A673 (cell line): ENCODE measurements at places on chromosomes 1 and 21. TPM values are rescaled to one million over a fixed set of nuclear protein-coding genes. Genes with fewer than 3 reads are reported as not detected.

The FCRL5 gene
- not detected in 2 replicates for total RNA-seq

The XCL2 gene
- not detected in 2 replicates for total RNA-seq

GRCh38 chr1:176905648-176906047, 258.9 kb downstream of the ASTN1 start:
- H3K4me3 ChIP-seq, result no peak overlapping the region
- H3K36me3 ChIP-seq, result no peaks in the 10 kb centered on the region
- H3K27ac ChIP-seq, result no peak overlapping the region
- H3K4me1 ChIP-seq, result peaks cover 28% of the 10 kb centered on the region

DNA sequence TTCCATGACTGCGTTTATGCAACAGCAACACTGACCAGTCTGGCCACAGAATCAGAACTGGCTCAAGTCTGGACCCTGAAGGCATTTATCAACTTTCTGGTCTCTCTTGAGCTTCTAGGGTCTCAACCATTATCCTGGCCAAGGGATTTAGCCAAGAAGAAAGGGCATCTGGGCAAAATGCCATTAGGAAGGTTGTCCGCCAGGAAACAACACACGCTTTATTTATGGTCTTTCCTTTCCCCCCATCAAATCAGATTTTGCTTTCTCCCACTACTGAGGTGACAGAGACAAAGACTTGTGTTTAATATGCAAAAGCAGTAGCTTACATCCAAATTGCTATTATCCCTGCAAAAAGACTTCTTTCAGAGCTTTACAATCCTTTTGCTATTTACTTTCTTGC, 81.6 kb upstream of the PPP2R5A start:
- no peak overlapping the region for H3K4me3 ChIP-seq
- no peaks in the 10 kb centered on the region for H3K27me3 ChIP-seq
- no peaks in the 10 kb centered on the region for H3K36me3 ChIP-seq
- no peak overlapping the region for H3K27ac ChIP-seq
- H3K4me1 ChIP-seq, result no peaks in the 10 kb centered on the region

DNA sequence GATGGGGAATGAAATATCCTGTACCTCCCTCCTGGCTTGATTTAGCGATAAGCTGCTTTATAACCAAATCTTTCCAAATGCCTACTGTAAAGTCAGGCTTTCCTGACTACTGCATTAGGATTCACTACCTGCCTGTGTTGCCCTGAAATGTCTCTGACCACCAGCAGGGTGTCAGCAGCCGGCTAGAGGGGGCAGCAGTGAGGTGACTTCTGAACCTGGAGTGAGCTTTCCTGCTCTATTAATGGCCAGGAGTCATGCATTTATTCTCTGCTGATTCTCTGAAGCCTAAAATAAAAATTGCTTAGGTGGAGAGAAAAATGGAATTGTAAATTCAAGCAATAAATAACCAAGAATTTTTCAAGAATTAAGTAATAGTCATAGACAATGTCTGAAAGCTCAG, 2.5 kb downstream of the BACE2 start:
- DNase-seq, result peak; percentile 4
- H3K4me3 ChIP-seq, result no peak overlapping the region
- H3K36me3 ChIP-seq, result no peaks in the 10 kb centered on the region
- peaks cover 16% of the 10 kb centered on the region for H3K27me3 ChIP-seq
- no peak overlapping the region for H3K27ac ChIP-seq
